ENCODE measurements at places on chromosomes 2 and 18.

DNA sequence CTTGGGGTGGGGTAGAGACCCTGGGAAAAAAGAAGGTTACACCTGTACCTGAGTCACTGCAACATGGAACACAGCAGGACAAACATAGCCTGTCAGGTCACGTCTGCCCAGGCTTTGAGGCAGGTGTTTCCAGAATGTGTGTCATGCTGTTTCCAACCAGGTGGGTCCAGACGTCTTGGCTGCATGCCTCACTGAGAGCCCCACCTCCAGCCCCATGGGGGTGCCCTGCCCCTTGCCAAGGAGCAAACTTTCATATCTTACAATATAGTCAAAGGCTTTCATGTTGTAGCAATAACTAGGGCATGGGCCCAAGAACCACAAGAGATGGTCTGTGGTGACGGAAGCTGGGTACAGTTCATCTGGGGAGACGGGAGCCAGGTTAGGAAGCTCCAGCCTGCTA is 499.7 kb downstream of the BCL11A start:
- no peak for DNase-seq

DNA sequence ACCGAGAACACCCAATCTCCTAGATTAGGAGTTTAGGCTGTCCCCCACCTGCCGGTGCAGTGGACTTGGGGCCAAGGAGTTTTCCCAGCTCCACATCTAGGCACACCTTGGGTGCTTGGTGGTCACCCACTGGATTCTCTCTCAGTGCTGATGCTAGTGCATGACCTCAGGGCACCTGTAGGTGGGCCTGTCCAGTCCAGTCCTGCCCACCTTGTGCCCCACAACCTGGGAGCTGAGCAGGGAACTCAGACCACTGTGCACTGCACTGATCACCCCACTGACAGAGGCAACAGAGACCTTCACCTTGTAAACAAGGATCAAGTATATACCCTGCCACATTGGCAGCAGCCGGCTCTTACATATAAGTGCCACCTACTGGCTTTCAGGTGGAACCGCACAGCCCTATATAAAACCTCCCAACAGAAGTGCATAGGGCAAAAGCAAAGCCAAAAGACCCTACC is 12.7 kb upstream of the CDH19 start:
- peak; percentile 12 for DNase-seq

DNA sequence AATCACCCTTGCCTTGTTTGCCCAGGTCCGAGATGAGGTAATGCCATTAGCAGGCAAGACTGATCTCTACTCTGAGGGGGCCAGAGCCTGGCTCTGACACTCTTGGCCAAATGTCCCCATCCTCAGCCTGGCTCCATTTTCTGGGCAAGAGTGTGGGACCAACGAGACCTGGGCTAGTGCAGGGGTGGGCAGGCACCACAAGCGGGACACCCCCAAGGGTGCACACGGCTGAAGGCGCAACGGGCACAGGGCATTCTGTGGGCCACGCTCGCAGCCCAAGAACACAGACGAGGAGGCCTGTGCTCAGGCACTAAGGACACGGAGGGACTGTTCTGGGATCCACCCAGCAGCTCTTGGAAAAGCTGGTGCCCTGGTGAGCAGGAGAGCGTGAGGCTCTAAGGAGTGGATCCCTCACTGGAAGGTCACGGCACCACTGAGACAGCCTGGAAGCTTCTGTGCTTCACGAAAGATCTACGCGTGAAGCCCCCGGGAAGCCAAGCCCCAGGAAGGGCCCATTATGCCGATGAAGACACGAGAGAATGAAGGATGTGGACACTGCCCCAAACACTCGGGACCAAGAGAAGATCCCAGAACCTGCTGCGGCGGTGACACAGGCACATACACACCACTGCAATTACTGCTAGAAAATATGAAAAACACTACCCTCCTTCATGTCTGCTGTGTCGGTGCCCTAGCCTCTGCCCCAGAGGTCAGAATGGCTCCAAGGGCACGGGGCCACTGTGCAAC is 138.2 kb downstream of the HDAC4 start:
- DNase-seq = no peak

GRCh38 chr2:207130958-207131521 is 34.7 kb downstream of the KLF7 start:
- DNase-seq = no peak

DNA sequence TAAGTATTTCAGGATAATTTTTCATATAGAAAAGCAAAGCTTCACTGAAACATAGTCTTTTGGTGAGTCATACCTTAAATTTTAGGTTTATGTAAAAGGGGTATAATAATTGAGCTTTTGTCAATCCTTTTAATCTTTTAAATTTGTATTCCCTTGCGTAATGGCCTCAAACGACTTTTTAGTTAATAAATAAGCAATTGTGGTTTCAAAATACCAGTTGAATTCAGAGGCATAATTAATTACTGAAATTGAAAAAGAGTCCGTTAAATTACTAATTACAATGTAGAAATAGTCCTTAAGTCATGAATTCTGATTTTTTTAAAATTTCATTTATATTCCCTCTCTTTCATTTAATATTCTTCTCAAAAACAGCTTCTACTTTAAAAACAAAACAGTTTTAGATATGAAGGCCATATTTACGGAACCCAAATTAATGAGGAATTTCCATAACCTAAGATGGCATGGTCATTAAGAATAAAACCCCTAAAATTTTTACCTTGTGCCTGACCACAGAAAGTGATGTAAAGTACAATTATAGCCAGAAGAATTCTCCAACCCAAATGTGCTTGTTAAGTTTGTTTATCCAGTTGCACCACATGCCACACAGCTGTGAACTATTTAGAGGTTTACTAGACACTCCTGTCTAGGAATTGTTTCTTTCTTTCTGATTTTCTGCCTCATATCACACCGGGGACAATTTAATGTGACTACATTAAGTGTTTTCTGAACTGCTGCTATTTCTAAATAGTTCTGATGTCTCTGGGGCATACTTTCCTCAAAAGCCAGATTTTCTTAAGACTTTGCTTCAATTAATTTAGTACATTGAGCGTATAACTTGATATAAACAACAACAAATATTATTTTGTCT is 60.7 kb upstream of the ITGA4 start:
- DNase-seq = no peak

DNA sequence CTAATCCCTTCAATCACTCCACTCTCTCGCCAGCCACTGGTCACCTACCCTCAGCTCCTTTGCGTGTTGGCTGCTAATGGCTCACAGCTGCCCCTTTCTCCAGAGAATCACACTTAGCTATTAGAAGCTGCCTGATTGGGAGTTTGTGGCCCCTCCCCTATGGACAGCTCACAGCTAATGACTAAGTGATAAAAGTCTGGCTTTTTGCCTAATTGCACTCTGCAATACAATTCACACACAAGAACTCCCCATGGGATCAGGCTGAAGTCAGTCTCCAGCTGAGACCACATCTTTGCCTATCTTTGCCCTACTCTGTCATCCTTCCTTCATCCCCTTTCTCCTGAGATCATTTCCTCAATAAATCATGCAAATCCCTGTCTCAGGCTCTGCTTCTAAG is 701.9 kb upstream of the RAB6C start:
- DNase-seq = no peak

- DNase-seq = no peak
Measured at GRCh38 chr2:55478610-55479304, 40.8 kb upstream of the CFAP36 start.

DNA sequence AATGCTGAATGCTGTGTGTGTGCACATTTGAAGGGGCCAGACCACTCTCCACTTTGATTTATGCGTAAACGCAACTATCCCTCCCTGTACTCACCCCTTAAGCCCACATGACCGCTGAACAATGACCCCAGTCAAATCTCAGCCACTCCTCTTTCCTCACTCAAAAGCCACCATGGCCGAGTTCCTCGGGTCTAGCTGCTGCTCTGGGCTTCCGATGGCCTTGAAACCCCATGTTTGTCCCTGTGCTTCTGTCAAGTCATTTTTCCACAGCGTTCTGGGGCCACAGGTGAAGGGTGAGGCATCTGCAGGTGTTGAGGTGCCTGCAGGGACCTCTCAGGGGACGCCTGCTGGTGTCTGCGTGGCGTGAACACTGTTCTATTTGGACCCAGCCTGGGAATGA is 74.3 kb upstream of the TMEM18 start:
- DNase-seq = no peak

DNA sequence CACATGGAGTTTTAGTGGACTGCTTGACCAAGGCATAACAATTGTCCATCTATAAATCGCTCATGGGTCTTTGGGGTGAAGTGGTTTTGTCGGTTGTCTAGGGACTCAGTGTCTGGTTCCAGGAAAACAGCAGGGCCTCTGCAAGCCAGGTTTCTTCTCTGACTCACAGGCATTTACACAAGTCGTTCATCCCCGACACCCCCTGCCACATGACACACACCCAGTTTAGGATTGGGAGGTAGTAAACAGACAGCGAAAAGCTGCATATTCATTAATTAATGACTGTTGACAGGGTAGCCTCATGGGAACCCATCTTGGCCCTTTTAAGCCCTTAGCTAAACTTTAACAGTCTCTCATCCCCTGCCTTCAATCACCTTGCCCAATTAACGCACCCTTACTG is 194.8 kb upstream of the ACVR2A start:
- DNase-seq = no peak

GRCh38 chr2:35651688-35652323 is 703.8 kb upstream of the CRIM1 start:
- DNase-seq = no peak

GRCh38 chr2:160715428-160715827 is 221.8 kb upstream of the RBMS1 start:
- no peak for DNase-seq

- DNase-seq = no peak
Measured at GRCh38 chr2:142918624-142919023, 41.2 kb downstream of the KYNU start.

- DNase-seq = no peak
Measured at GRCh38 chr2:9273486-9274130, 67.0 kb downstream of the ASAP2 start.

GRCh38 chr18:8849696-8850095 is 144.3 kb downstream of the MTCL1 start:
- DNase-seq = peak; percentile 84

GRCh38 chr2:98658816-98659490 is 50.6 kb downstream of the UNC50 start:
- no peak for DNase-seq

DNA sequence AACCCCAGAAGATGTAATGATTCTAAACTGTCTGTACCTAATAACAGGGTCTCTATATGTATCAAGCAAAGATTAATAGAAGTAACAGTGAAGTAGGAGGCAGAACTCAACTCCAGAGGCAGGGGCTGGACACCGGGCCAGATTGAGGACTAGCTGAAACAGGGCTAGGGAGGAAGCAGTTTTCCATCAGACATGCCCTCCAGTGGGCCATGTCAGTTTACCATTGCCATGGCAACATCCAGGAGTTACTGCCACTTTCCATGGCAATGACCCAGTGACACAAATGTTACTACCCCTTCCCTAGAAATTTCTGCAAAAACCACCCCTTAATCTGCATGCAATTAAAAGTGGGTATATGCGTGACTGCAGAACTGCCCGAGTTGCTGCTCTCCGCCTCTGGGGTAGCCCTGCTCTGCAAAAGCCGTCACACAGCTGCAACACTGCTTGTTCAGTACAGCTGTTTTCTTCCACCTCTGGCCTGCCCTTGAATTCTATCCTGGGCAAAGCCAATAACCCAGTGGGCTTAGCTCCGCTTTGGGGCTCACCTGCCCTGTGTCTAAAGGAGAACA is 58.7 kb downstream of the TMEM18 start:
- DNase-seq = no peak

DNA sequence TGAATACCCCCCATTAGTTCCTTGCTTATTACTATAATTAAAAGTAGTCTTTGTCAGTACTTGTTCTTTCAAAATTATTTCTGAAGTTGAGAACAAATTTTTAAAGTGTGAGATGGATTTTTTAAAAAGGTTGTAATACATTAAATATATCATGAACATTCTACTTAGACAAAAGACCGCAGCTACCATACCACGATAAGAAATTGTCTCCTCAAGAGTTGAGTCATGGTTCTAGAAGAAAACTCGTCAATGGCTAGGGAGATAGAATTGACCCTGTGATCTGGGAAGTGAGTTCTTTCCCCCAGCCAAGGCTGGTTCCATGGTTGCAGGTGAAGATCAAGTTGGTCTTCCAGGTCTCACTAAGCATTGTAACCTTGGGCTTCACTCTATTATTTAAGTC is 67.8 kb upstream of the ACYP2 start:
- no peak for DNase-seq

DNA sequence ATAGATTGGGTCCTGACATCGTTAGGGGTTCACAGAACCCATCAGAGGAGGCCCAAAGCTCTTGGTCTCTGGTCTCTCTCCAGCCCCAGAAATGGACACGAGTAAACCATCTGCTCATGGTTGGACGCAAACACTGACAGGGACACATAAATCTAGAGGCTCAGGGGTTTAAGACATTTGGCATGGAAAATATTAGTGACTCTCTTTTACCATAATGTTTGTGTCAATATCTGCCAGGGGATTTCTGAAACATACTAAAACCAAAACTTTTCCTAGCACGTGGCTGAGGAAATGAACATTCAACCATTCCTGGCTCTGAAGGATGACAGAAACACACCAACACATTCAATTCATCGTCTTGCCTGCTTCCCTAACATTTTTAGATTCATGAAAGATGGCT is 226.2 kb downstream of the SP3 start:
- DNase-seq = no peak

DNA sequence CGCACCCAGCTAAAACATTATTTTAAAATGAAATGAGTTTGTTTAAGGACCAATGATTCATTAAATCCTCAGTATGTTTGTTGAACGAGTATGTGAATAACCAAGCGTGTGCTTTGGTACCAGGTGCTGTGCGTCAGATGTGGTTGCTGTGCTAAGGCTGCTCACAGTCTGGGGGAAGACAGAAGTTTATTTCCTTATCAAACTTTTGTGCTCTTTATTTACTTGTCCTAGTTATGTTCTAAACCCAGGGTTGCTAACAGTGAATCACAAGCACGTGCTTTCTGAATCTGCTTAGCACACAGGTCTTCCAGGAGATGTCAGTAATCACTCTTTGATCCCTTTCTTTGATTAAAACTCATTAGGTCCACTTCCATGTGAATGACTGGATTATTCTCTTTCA is 37.0 kb downstream of the RAPGEF4 start:
- no peak for DNase-seq

GRCh38 chr2:77104554-77104953 is 417.6 kb downstream of the LRRTM4 start:
- DNase-seq = no peak

DNA sequence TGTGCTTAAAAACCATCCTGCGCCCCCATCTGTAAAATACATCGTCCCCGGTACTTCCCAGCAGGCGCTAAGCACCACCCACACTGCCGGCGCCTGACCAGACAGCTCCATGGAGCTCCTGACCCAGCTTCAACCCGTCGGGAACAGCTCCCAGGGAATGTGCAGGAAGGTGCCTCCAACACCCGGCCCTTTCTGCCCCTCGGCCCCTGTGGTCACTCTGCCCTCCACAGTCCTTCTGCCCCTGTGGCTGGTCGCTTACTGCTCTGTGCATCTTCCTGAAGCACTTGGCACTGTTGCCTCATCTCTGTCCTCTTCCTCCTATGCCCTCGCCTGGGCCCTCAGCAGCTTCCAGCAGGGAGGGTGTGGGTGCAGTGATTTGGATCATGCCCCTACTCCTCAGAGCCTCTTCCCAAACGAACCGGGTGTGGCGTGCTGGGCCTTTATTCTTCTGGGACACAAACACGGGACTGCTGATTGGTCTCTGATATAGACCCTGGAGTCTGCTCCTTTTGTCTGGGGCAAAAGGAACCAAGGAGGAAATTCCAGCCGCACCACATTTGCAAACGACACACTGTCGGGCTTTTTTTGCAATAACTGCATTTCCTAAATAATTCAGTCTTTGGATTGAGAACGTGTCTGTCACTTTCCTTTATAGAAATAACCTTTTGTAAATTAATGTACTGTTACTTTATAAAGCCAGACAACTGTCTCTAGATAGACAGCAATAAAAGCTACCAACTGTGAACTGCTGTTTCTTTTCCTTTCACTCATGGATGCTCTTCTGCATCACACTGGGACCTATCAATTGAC is 65.9 kb downstream of the ADI1 start:
- DNase-seq = no peak

Measured in kidney glomerular epithelial cell (primary cell).